ENCODE measurements at places on chromosomes 16 and 17.
A peak's percentile ranks its signal among the peaks of the same experiment; 100 is the strongest.

DNA sequence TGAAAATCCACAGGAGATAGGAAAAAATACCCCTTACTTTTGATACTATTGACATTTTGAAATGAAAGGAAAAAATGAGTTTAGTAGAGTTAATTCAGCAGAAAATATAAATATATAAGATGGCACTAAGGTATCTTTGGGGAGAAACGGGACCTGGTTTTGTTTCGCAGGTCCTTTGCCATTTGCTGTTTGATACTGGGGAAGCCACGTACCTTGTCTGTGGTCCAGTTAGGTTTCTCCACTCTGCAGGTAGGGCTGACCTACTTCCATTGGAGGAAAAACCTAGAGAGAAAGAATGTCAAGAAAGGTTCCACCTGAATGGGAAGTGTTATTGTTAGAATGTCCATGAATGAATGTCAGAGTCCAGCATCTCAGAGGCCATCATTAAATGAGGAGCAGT is 48.1 kb downstream of the HLF start:
- no peak for DNase-seq

DNA sequence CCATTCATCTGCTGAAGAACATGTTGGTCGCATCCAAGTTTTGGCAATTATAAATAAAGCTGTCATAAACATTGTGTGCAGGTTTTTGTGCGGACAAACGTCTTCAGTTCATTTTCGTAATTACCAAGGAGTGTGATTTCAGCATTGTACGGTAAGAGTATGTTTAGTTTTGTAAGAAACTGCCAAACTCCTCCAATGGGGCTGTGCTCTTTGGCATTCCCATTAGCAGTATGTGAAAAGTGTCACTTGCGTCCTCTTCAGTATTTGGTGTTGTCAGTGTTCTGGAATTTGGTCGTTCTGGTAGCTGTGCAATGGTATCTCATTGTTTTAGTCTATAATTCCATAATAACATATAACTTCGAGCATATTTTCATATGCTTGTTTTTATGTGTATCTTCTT is 120.9 kb downstream of the BCAS3 start:
- no peak for DNase-seq

- peak; percentile 24 for DNase-seq
These were observed 6.3 kb upstream of the MMP28 start for GRCh38 chr17:35801583-35802224.

DNA sequence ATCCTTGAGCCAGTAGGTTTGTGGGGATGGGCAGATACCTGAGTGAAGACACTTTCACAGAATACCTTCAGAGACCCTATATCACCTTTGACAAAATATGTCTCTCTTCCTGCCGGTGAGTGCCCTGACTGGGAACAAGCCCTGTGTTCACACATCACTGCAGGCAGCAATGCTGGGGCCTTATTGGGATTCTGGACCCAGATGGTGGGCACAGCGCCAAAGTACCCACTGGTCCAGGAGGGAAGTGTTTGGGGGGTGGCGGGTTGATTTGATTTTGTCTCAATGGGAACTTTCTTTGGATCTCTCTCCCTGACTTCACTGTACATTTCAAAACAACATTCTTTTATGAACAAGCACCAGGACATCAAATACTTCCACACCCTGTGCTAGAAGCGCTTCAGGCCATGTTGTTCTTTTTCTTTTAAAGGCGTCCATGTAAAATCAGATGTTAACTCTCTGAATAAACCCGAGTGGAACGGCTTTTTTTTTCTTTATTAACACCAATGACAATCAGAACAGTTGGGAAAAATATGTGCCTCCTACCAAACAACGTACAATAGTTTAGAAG is 62.4 kb upstream of the AKTIP start:
- no peak for DNase-seq

DNA sequence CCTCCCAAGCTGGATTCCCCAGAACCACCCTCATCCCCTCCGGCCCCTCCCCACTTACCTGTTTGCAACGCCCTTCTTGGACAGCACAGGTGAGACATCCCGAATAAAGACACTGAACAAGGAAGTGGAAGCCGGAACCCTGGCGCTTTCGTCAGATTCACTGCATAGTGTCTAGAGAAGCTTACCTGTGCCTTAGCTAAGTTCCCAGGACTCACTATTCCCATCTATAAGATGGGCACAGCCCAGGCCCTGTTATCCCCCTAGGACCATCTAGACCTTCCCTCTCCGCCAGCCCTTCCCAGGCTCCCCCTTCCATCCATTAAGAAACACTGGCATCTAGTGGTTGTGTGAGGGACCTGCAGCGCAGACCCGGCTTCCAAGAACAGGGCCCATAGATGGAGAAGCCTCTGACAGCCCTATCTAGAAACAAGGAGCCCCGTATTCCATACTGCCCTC is 26.9 kb upstream of the RPL38 start:
- peak; percentile 78 for DNase-seq

GRCh38 chr16:46947900-46948547 is 25.4 kb downstream of the DNAJA2 start:
- peak; percentile 69 for DNase-seq

DNA sequence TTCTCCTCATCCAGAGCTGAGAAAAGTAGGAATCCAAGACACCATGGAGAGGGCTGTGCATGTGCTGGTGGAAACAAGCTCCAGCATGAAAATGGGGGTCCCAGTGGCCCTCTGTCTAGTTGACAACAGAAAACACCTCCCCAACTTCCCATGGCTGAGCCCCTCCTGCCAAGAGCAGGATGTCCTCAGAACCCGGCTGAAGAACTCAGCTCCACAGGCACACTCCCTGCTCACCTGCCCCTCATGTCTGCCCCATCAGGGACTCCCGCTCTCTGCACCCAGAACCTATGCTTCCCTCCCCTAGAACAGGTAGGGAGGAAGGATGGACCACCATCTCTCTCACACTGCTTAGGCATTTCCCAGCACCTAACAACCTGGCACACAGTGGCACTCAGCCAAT is 167.2 kb downstream of the C16orf78 start:
- DNase-seq, result no peak

DNA sequence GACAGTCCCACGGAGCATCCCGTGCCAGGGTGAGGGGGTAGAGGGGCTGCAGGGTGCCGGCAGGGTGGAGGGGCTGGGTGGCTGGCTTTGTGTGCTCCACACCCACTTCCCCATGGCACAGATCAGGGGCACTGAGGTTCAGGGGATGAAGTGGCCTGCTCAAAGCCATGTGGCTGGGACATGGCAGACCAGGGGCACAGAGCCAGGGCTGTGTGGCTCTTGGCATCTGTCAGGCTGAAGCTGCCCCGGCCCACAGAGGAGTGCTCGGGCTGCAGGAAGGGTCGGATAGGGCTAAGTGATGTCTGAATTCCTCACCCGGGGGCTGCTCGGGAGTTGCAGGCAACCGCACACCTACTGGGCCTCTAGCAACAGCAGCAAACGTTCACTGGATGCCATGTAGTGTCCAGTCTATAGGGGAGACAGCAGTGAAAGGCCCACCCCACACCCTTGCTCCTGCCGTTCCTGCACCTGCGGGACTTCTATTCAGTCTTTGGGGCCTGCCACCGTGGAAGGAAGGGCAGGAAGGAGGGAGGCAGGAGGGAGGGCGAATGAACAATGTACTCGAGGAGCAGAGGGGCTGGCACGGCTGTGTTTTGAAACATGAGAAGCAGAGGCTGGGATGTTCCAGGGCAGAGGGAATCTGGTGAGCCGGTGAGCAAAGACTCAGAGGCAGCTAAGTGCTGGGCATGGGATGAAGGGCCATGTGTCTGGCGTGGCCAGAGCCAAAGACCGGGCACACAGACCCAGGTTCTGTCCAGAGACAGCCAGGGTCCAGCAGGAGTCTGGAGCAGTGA is 15.1 kb downstream of the SLC5A10 start:
- peak; percentile 24 for DNase-seq

Data from GM23248 (cell line).